Hematopoietic multipotent progenitor cell treated with erythropoietin and hydrocortisone succinate and interleukin-3 and kit ligand, for 15 days (in vitro differentiated cells): ENCODE measurements at places on chromosomes 13 and 19.
A peak's percentile ranks its signal among the peaks of the same experiment; 100 is the strongest.

- DNase-seq, result no peak
These were observed 12.7 kb downstream of the CLEC11A start for GRCh38 chr19:50735869-50736268.

- DNase-seq, result no peak
These were observed 94.5 kb downstream of the ZMYM2 start for GRCh38 chr13:20053016-20053415.

- no peak for DNase-seq
These were observed 47.6 kb upstream of the MAP3K10 start for GRCh38 chr19:40143612-40144011.

GRCh38 chr13:112510002-112510780 lies 77.8 kb downstream of the TUBGCP3 start:
- peak; percentile 35 for DNase-seq

DNA sequence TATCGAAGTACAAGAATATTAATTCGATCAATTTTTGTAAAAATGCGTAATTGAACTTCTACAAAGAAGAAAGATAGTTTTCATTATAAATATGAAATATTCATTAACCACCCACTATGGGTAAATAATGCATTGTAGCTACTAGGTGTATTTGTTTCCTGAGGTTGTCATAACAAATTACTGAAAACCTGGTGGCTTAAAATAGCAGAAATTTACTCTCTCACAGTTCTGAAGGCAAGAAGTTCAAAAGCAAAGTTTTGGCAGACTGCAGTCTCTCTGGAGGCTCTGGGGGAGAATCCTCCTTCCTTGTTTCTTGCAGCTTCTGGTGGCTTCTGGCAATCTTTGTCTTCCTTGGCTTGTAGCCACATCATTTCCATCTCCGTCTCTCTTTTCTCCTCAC lies 99.2 kb upstream of the MIR17HG start:
- no peak for DNase-seq

DNA sequence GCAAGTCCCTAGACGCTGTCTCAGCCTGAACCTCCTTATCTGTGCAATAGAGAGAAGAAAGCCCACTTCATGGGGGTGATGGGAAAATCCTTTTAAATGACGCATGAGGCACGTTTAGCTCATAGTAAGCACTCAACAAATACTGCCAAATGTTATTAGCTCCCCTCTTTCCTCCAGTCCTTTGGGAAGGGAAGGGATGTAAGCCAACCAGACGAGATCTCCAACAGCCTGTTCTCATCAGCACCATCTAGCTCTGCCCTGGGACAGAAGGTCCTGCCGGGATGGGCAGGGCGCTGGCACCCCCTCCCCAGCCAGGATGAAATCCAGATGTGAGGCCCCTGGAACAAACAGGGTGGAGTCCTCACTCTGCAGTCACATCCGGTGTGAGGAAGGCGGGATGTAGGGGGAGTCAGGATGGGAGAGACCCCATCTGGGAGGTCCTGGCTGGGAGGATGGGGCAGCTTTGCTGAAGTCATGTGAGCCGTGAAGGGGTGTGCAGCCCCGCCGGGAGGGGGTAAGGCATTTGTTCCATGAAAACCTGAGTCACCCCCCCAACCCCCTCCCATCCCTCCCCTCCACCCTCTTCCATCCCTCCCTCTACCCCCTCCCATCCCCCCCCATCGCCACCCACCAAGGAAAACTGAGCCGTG lies 4.6 kb downstream of the S1PR2 start:
- no peak for DNase-seq

DNA sequence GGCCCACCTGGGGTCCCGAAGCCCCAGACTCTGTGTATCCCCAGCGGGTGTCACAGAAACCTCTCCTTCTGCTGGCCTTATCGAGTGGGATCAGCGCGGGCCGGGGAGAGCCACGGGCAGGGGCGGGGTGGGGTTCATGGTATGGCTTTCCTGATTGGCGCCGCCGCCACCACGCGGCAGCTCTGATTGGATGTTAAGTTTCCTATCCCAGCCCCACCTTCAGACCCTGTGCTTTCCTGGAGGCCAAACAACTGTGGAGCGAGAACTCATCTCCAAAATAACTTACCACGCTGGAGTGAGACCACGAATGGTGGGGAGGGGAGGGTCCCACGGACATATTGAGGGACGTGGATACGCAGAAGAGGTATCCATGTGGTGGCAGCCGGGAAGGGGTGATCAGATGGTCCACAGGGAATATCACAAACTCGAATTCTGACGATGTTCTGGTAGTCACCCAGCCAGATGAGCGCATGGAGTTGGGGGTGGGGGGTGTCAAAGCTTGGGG lies 1.0 kb upstream of the ICAM5 start:
- peak; percentile 88 for DNase-seq

DNA sequence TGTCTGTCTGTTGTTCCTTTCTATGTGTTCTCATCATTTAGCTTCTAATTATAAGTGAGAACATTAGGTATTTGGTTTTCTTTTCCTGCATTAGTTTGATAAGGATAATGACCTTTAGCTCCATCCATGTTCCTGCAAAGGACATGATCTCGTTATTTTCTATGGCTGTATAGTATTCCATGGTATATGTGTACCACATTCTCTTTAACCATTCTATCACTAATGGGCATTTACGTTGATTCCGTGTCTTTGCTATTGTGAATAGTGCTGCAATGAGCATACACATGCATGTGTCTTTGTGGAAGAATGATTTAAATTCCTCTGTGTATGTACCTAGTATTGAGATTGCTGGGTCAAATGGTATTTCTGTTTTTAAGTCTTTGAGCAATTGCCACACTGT lies 1799.7 kb downstream of the SLITRK5 start:
- no peak for DNase-seq

DNA sequence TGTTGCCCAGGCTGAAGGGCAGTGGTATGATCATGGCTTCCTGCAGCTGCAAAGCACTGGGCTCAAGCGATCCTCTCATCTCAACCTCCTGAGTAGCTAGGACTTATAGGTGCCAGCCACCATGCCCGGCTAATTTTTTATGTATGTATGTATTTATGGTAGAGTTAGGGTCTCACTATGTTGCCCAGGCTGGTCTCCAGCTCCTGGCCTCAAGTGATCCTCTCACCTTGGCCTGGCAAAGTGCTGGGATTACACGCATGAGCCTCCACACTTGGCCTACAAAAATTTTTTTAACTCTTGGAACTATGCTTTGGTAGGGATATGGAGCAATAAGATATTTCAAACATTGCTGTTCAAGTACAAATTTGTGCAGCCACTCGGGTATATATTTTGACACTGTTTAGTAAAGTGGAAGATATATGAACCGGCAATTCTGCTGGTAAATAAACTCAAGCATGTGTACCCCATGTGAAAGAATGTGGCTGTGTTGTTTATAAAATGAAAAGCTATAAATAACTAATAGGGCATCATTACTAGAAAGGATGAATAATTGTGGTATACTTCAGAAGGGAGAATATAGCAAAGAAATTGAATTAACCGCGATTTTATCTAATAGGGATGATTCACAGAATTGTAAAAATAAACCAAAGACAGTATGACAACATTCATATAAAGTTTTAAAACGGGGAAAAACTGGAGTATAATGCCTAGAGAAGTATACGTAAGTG lies 1.1 kb downstream of the ZNF566 start:
- DNase-seq, result no peak

DNA sequence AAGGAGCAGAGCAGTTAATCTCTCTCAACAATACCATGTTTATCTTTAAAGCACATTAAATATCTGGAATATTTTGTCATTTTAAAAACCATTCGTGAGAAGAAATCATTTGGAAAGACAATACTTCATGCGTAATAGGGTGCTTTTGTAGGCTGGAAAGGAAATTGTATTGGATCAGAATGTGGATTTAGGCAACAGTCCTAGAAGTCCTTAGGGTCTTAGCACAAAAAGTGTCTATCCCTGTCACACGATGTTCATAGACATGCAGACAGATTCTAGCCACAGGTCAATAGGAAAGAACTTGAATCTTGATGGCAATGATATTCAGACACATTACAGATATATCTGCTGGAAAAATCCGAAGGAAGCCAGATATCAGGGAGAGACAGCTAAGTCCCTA lies 156.0 kb downstream of the KCTD12 start:
- no peak for DNase-seq

- DNase-seq, result no peak
These were observed 474.7 kb downstream of the DIAPH3 start for GRCh38 chr13:59689057-59689456.

DNA sequence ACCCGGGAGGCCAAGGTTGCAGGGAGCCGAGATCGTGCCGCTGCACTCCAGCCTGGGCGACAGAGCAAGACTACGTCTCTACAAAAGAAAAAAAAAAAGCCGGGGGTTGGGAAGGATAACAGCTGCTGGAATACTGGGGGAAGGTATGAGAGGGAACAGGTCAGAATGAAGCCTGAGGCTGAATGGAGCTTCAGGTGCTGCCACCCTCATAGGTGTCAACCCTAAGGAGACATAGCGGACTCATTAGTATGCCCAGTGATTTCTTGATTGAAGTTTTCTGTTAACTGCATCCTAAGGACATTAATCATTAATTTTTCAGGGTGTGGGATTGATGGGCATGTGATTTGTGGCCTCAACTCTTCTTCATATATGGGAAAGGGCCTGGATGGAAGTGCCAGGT lies 6.0 kb downstream of the SMARCA4 start:
- no peak for DNase-seq

DNA sequence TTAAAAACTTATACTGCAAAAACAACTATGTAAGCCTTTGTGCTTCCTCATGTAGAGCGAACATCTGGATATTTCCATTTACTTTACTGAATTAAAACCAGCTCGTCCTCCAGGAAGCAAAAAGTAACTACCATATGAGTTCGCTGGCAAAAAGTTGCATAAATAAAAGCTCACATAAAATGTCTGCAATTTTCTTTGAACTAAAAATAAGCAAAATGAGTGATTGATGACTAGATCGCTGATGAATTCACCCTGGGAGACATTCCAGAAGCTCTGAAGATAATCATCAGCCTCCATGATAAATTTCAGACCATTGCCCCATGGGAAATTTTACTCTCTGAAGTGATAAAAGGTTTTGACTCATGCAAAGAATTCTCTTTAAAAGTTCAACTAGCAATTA lies 67.3 kb upstream of the SACS start:
- no peak for DNase-seq

GRCh38 chr13:75432811-75433244 lies 49.1 kb downstream of the TBC1D4 start:
- no peak for DNase-seq

DNA sequence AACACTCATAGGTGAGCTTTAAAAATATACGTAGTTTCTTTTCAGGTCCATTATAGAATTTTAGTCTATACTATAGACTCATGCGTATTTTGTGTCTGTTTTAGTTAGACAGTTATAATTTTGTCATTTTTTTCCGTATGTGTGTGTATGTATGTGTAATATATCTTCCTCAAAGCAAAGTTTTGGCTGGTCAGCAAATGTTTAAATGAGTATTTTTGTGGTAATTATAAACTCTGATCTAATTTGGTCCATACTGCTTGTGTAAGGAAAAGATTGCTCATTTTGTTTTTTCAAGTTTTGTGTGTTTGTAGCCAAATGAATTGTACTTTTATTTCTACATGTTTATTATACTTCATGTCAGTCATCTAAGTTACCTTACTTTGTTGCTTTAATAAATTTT lies 20.5 kb downstream of the KCTD4 start:
- no peak for DNase-seq

GRCh38 chr13:32659736-32660135 lies 73.5 kb downstream of the PDS5B start:
- DNase-seq, result no peak

DNA sequence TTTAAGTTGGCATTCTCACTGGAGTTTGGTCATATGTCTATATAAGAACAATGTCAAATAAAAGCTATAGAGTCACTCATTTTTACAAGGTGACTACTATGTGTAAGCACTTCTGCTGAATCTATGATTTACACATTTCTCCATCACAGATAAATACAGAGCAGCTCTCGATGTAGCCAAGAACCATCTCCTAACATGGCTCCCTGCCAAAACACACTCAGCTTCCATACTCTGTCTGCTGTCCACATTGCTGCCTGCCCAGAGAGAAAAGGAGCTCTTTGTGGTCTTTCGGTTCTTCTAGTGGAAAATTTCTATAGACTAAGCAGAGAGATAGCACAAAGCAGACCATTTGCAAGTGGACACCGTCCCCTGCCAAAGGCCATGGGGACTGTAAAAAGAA lies 190.9 kb upstream of the KLF12 start:
- DNase-seq, result no peak

DNA sequence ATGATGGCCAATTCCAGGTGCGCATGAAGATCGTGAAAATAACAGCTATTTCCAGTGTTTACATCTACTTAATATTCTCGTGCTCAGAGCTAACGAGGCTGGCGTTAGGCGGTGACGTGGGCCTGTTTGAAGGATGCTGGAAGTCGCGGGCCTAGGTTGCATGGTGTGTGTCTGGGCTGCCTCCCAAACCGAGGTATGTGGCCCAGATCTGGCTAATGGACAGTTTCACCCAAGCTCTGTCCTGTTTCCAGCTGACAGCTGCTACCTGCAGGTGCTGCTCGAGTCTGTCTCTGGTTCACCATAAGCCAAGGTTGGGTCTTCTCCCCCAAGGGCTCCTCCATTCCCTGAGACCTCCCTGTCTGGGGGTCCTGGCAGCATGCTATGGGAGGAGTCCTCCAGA lies 40.5 kb upstream of the KCTD15 start:
- DNase-seq, result no peak

- no peak for DNase-seq
These were observed 68.3 kb downstream of the FNDC3A start for GRCh38 chr13:49044008-49044407.

GRCh38 chr13:63190742-63191141 lies 1775.1 kb upstream of the PCDH20 start:
- no peak for DNase-seq

DNA sequence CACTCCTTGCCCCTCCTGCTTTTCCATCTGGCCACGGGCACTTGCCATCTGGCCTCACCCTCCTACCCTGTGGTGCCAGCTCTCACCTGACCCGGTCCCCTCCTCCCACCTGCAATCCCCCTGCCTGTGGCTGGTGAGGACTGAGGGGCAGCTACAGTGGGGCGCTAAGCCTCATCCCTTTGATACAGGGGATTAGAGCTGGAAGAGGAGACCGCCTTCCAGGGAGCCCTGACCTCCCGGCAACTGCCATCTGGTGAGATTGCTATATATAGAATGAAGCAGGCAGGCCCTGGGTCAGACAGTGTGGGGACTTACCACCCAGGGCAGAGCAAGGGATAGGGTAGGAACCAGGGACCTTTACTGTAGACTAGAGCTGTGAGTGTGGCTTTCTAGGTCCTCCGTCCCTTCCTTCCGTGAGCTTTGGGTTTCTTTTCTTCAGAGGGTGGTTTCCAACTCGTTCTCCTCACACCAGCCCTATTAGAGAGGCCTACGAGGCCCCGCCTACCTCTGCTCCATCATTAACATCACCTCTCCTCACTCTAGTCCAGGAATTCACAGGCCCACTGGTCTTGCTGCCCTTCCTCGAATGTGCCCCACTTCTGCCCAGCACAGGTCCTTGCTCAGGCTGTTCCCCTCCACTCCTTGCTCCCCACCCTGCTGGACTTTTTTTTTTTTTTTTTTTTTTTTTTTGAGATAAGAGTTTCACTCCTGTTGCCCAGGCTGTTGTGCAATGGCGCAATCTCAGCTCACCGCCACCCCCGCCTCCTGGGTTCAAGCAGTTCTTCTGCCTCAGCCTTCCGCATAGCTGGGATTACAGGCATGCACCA lies 7.7 kb downstream of the KASH5 start:
- DNase-seq, result no peak
